ENCODE measurements at places on chromosomes 3 and 15.

- DNase-seq: no peak
Observed at GRCh38 chr3:57793737-57794187, 37.7 kb downstream of the SLMAP start.

DNA sequence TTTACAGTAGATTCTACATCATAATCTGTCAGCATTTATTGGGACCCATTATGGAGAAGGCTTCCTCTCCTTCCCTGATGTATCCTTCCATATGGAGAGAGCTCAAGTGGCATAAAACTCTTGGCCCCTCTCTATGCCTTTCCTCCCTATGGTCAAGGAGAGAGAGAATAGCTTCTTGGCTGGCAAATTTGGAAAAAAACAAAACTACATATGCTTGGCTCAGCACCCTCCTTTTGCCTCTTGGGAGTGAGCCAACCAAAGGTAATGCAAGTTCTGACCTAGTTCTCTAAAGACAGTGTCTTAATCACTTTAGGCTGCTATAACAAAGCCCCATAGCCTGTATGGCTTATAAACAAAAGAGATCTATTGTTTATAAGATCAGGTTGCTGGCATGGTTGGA is 37.5 kb downstream of the C3orf70 start:
- no peak for DNase-seq

- no peak for DNase-seq
Observed at GRCh38 chr15:78261062-78261461, 3.3 kb upstream of the DNAJA4 start.

- no peak for DNase-seq
Observed at GRCh38 chr3:196082619-196082971, 705 bp upstream of the TFRC start.

DNA sequence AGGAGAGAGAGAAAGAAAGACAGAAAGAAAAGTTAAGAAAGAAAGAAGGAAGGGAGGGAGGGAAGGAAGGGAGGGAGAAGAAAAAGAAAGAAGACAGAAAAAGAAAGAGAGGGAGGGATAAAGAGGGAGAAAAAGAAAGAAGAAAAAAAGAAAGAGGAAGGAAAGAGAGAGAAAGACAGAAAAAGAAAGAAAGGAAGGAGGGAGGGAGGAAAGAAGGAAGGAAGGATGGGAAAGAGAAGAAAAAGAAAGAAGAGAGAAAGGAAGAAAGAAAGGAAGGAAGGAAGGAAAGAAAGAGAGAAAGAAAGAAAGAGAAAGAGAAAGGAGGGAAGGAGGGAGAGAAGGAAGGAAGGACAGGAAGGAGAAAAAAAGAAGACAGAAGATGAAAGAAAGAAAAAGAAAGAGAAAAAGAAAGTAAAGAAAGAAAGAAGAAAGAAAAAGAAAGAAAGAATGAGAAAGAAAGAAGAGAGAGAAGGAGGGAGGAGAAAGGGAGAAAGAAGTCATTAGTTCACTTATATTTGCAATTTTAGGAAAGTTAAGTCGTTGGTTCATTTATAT is 567.2 kb upstream of the CBLB start:
- no peak for DNase-seq

DNA sequence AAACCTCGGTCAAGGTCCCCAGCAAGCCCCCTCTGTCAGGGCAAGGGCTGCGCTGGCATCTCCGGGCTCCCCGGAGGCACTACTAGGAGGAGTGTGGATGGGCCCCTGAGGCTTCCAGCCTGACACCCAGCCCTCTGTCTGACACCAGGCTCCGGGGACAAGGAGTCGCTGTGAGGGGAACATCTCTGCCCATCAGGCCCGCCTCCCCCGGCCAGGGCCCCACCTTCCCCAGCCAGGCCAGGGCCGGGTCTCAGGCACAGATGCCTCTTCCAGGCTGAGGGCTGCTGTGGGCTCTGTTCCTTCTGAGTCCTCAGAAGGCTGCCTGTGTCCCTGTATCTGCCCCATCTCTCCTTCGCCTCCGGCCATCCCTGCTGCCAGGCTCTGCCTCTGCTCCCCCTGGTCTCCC is 15.8 kb downstream of the CSPG4 start:
- no peak for DNase-seq

DNA sequence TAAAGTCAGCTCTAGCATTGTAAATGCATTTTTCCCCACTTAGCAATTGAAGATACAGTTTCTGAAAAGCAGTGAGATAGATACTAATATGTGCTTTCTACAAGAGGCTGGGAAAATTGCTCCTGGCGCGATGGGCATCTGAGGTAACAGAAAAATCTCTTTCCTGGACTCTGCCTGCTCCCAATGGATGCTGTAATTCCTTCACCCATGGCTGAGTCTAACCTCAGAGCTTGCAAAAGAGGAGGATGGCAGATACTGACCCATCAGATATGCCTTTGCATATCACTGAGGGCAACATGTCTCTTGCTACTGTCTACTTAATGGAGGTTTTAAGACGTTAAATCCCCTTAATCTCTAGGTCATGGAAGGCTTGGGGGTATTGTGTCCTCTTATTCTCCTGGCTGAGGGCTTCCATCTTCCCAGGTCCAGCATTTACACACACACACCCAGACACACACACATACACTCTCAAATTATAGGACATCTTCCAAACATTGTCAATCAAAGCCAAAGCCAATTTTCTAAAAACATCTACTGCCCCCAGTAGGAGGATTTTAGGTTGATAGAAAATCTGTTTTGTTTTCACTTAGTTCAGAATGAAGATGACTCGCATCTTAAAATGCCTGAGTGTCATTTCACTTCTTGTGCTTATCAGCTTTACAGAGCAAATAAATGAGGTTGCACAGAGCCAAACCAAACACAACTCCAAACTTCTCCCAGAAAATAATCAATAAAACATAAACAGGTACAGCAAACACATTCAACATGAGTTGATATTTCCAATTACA is 2.4 kb downstream of the TRPM1 start:
- DNase-seq: no peak

GRCh38 chr15:28182216-28182615 is 83.1 kb upstream of the OCA2 start:
- DNase-seq: no peak

GRCh38 chr3:71208211-71209095 is 375.1 kb downstream of the FOXP1 start:
- no peak for DNase-seq

- no peak for DNase-seq
Observed at GRCh38 chr15:72934921-72935320, 117.3 kb upstream of the NEO1 start.

GRCh38 chr3:141426404-141427034 is 58.2 kb downstream of the ZBTB38 start:
- DNase-seq: no peak

DNA sequence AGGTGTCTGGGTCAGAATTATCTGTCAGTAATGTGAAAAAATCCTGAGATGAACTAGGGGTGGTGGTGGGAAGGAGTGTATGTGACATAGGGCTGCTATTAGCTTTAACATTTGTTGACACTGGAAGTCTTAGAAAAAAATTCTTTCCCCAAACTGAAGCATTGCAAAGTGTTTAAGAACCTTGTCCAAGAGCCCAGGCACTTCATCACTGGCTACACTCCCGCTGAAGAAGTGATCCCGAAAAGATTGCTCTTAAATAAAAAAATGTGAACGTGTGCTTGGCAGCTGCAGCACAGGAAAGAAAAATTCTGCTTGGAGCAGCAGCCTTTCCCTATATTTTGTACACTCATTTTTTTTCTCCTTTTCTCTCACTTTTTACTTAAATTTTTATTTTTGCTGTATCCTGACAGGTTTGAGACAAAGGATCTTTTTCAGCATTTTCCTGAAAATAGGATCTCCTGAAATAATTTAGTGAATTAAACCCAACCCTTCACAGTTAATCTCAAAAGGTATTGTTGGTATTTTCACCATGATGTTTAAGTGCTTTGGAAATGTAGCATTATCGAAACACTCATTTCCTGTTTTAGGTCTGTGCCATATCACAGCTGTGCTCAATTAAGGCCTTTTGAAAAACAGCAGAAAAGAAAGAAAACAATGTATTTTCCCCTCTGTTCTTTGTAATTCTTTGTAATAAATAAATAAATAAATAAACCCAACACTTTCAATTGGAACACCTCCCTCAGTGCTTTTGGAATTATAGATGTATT is 477.6 kb downstream of the ZNF385D start:
- no peak for DNase-seq

- DNase-seq: no peak
Observed at GRCh38 chr15:62816342-62817069, 226.0 kb upstream of the TPM1 start.

DNA sequence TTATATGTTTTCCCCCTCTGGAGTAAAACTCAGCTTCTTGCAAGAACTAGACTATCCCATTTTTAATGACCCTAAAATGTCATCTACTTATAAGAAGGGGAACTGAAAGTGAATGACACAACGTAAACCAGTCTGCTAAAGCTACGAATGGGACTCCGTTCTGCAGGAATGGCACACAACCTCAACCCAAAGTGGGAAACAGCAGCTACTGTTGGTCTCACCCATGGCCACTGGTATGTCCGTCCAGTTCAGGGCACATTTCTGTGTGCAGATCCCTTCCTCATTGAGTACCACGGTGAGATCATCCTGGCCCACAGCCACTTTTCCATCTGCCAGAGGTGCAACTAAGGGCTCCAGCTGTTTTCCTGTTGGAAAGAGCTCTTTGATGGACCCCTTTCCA is 23.8 kb downstream of the VPS39 start:
- no peak for DNase-seq

GRCh38 chr3:61903931-61904657 is 342.7 kb downstream of the PTPRG start:
- no peak for DNase-seq

GRCh38 chr3:138908846-138909245 is 38.1 kb downstream of the FOXL2 start:
- no peak for DNase-seq

DNA sequence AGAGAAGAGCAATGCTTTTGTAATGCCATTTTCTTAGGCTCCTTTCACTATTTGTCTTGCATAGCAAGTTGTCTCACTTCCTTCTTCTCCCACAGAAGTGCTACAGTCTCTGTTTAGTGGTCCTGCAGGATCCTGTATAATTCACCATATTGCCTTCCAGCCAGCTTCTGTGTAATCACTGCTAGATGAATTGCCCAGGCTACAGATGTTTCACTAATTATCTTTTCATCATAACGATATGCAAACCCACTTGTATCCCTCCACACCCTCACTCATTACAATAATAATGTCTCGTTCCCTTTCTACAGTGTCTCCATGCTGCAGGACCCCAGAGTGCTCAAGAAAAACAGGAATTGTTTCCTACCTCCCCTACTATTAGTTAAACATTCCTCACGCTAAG is 402.9 kb downstream of the TBL1XR1 start:
- DNase-seq: no peak

DNA sequence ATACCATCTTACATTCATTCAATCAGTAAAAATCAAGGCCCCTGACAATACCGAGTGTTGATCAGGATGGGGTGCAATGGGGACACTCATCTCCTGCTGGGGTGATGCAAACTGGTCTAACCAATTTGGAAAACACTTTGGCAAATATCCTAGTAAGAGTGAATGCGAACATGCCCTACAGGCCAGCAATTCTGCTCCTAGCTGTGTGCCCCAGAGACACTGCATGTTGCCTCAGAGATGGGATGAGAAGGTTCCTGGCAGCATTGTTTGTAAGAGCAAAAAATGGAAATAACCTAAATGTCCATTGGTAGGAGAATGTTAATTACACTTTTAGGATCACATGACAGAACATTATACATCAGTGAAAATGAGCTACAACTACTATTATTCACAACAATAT is 4.7 kb downstream of the LINGO1 start:
- no peak for DNase-seq

DNA sequence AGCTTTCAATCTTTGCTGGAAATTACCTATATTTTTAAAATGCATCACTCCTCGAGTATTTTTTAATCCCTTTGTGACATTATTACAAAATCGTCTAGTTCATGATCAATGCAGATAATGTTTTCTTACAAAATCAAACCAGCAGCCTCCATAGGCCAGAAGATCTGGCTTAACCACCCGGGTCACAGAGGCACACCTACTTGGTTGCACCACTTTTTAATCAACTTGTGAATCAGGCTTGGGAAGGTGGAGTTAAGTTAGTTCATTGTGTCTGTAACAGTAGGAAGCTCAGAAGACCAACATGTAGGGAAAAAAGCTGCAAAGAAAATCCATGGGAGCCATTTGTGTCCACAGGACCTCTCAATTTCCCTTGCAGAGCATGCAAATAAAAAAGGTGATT is 148.0 kb downstream of the TP63 start:
- DNase-seq: no peak

DNA sequence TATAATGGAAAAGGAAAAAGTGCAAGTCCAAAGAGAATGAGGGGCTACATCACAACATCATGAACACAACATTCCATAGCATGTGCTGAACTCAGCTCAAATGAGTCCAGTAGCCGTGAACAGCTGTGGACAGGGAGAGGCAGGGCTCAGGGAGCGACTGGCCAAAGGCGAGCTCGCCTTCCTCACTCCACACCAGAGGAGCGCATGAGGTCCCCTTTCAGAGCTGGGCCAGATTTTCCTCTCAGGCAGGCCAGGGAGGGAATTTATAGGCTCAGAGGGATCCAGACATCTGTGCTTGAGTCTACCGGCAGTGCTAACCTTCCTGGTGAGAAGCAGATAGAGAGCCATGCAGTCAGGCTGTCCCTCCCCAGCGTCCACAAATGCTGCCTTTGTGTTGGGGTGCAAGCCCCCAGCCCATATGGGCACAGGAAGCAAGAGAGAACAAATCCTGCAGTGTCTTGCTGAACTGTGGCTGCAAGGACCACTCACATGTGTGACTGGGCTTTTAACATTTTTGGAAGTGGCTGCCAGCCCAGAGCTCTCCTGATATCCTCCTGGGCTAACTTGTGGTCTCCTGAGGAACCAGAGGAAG is 32.5 kb downstream of the ARHGEF3 start:
- DNase-seq: no peak

DNA sequence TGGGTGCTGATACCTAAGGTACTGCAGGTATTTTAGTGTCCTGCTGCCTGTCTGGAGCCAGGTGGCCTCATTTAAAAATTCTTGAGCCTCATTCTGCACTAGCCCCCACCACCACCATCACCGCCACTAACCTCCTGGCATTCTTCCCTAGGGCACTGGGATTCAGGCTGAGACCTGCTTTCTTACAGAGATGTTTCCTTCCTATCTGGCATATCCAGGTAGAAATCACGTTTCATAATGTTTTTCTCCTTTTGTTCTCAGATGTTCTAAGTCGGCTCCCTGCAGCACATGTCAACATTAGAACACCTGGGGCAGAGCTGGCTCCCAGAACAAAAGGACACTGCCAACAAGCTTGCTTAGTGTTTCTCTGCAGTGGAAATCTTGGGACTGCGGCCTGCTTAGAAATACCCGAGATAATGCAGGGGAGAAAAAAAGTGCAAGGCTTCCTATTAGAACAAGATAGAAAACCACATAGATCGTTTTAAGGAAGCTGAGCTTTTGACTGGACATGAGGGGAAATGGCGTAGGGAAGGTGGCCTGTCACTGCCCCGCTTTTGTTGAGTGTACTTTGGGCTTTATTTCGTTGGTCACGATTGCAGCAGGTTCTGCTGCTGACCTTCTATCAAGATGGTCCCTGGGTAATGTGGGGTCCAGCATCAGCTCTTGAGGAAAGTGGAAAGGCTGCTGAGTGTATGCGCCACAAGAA is 59.6 kb upstream of the PPARG start:
- DNase-seq: no peak

DNA sequence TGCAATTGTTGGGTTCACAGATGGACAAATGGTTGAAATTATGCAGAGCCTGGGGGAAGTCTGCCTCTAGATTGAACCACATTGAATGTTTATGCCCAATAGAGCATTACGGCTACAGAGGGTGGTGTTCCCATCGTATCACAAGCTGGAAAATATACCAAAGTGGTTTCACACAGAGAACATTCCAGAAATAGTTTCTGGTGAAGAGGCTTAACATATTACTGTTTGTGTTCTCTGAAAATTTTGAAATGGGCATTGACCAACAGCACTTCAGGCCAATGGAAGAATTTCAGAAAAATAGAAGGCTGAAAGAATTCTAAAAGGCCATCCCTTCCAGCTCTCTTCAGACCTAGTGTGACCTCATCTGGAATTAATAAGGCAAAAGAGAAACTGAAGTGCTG is 203.9 kb downstream of the NEK10 start:
- DNase-seq: no peak

Data from effector CD4-positive, alpha-beta T cell (primary cell).